ENCODE measurements at places on chromosomes 2 and 18.

- no peak for DNase-seq
Observed at GRCh38 chr2:63639344-63639743, 50.6 kb downstream of the MDH1 start.

DNA sequence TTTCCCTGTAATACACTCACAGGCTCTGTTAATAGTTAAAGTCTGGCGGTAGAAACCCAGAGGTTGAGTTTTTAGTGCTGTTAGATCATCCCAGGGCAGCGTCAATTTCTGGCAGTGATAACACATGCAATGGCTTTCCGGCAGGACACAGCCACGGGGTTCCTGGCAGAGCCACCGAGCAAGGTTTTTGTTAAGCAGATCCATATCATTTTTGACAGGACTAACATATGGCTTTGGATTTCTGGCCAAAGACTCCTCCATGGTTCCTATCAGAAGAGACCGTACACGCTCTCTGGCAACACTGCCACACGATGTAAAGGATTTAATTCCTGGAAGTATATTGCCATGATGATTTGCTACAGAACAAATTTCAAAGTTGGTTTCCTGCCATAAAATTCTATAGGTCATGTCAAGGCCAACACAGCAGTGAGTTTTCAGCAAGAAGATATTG lies 854.3 kb downstream of the LRRTM4 start:
- DNase-seq = no peak

- DNase-seq = peak; percentile 45
Observed at GRCh38 chr2:195026261-195026660, 630.8 kb upstream of the SLC39A10 start.

DNA sequence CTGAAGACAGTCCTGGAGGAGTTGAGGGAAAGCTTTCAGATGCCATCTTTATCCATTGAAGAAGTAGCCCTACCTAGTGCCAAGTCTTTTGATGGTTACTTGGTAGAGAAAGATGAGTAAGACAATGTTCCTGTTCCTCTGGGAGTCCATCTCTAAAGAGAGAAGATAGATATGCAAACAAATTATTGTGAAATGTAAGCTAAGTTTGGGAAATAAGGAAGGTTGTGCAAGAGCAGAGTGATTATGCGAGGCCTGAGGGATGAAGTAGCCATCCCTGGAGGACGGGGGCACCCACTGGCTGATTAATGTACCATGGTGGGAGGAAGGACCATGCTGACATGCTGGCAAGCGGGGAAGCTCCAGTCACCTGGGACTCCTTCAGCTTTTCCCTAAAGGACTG lies 994 bp upstream of the DTNA start:
- DNase-seq = peak; percentile 77

DNA sequence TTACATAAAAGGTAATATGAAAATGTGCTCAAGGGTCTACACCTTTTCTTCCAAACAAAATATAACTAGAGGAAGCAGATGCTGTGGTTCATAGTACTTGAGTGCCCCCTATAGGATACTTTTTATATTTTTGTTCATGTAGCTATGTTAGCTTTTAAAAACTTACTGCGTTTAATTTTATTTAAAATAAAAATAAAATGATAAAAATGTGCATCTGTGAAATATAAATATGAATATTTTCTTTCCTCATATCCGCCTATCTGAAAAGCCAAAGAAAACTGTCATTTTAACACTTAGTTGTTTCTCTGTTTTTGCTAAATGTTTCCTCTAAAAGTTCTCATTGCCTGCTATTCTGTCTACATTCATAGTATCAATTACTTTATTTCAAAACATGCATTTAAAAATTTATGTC lies 9.6 kb upstream of the LRP1B start:
- DNase-seq = peak; percentile 24

GRCh38 chr2:225932811-225933413 lies 533.4 kb downstream of the NYAP2 start:
- DNase-seq = no peak

DNA sequence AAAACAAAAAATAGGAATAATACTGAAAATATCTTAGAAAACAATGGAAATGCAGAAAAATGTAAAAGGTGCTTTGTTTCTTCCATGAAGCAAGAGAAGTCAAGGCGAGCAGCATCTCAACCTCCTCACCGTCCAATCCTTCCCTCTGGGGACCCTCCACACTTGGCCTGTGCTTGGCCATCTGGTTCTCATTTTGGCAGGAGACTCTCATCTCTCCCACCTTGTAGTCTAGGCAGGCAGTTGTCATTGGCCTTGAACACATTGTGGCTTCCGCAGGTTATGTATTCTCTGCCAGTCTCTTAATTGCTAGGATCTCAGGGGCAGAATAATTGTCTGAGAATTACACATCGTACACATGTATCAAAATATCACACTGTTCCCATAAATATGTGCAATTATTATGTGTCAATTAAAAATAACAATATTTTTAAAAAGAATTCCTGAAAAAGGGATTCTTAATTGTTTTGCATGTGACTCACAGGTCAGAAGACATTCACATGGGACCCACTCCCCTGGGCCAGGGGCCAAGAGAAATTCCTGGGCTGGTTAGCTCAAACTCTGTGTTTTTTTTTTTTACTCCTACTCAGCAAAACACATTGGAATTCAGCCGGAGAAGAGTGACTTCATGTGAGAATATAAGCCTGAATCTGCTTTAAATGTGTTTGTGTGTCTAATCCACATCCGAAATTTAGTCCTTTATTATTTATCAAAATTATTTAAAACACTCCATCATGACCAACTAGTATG lies 14.0 kb upstream of the ANKRD62 start:
- peak; percentile 87 for DNase-seq

DNA sequence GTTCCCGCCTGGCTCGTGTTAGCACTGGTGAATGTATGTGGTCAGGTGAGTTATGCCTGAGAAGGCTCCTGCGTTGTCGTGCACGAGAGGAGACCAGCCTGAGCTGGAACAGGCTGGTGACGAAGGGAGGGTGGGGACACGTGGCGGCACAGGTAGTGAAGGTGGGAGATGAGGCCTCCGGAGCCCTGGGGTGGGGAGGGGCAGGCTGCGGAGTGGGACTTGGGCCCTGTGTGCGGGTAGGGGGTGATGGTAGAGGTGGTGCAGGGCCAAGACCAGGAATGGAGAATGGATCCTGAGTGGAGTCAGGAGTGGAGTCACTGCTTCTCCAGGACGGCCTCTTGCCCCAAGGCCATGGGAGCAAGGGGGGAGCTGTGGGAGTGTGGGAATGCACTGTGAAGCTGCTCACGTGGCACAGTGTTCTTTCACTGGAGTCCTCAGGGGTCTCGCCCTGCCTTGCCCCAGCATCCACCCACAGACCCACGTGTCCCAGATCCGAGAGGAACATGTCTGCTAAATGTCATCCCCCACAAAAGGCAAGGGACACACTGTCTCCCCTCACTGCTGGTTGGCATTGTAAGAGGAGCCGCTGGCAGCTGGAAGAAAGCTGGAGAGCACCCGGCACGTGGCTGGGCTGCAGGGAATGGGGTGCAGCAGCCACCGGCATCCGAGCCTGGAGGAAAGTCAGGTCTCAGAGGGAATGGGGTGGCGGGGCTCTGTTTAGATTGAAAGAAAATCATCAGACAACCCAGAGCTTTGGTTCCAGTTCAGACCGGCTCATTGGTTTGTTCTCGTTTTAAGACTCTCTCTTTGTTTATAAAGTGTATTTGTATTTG lies 63.7 kb downstream of the CYP26B1 start:
- DNase-seq = no peak

- DNase-seq = no peak
Observed at GRCh38 chr2:47078541-47079482, 76.3 kb downstream of the STPG4 start.

DNA sequence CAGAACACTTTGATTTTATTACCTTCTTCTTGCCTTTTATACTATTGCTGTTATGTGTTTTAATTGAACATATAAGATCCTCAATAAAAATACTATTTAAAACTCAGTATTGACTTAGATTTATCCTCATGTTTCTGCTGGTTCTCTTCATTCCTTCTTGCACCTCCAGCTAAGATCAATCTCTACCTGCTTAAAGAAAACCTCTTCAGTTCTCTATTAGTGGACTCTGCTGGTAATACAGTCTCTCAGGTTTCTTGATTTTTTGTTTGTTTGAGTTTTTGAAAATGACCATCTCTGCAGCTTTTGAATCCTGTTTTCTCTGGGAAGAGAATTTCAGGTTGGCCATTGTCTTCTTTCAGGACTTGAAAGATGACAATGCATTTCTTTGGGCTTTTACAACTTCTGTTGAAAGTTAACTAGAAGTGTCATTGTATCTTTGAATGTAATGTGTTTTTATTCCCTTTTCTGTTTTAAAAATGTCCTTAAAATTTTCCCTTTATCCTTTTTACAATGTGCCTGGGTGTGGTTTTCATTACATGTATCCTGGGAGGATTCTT lies 29.8 kb upstream of the TMEM131 start:
- DNase-seq = no peak

DNA sequence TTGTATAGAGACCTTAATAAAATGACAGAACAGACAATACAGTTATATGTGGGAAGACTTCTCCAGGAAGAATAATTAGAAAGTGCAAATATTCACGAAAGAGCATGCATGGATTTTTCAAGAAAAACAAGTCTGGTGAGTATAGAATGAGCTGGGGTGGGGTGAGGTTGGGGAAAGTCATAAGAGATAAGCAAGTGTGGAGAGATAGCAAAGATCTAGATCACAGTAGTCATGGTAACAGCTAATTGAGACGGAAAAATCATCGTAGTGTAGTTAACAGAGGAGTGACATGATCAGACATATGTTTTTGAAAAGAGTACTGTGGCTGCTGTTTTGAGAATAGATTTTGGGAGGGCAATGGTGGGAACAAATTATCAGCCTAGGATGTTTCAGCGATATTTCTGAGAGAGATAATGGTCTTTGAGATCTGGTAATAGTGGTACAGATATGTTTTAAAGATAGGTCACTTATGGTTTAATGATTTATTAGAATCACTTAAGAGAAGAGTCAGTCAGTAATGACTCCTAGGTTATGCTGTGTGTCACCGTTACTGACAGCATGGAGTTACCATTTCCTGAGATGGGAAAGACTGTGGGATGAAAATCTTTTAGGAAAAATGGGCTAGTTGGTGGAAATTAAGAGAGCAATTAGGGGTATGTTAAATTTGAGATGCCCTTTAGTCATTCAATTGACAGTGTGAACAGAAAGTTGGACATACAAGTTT lies 248.5 kb upstream of the SLC8A1 start:
- DNase-seq = no peak

Data from fibroblast of skin of abdomen (primary cell).